ENCODE measurements at places on chromosomes 5 and 9.

DNA sequence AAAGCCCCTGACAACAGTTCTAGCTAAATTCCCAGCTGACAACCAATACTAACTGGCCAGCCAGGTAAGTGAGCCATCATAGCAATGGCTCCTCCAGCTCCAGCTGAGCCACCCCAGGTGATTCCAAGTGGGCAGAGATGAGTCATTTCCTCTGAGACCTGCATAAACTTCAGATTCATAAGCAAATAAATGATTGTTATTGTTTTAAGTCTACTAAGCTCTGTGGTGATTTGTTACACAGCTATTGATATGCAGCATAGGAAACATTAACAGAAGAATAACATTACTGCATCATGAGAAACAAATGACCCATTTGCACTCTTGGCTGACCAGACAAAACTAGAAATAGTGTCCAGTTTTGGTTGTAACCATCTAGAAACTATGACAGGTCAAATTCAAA, 60.3 kb downstream of the TTC39B start:
- DNase-seq = no peak

- no peak for DNase-seq
Observed at GRCh38 chr9:94915476-94916450, 189.3 kb downstream of the AOPEP start.

GRCh38 chr9:96215841-96216240, 86.1 kb downstream of the HSD17B3 start:
- no peak for DNase-seq

- no peak for DNase-seq
Observed at GRCh38 chr9:84851935-84852585, 182.5 kb downstream of the NTRK2 start.

- DNase-seq = no peak
Observed at GRCh38 chr9:121679901-121680635, 28.6 kb downstream of the DAB2IP start.

GRCh38 chr9:22244139-22245011, 202.2 kb upstream of the DMRTA1 start:
- no peak for DNase-seq

GRCh38 chr5:78503958-78504653, 143.7 kb downstream of the SCAMP1 start:
- no peak for DNase-seq

DNA sequence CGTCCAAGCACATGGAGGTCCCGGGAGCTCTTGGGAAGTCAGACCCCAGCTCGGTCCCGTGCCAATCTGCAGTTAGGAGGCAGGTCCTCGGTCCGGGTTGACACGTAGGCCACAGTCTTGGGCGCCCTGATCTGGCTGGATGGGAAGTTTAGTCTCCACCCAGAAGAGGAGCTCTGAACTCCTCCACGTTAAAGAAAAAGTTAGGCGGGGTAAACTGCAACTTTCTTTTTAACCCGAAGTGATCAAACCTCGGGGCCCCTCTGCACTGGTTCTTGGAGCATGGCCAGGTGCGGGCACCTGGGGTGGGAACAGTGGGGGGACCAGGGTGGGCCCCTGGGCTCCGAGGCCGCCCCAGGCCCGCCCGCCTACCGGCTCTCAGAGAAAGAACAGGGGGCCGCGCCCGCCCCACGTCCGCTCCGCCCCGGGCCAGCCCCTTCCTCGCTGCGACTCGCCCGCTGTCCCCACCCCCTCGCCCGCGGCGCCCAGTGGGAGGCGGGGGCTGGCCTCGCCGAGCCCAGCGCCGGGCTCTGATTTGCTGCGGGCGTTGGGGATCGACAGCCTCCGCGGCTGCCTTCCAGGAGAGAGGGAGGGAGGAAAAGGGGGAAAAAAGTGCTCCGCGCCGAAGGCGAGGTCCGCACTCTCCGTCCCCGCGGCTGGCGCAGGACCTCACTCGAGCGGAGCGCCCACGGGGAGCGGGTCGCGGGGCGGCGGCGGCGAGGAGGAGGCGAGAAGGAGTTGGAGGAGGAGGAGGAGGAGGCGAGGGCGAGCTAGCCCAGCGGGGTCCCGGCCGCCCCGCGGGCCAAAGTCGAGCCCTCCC, at the start of gene COL5A1:
Gene COL5A1, plus strand, starts transcription at position 631 of the 817 bp plus-strand sequence. CDS start 385 bp downstream, outside the sequence.
- peak; percentile 20 for DNase-seq

GRCh38 chr9:1619915-1620710, 395.0 kb upstream of the SMARCA2 start:
- DNase-seq = no peak

DNA sequence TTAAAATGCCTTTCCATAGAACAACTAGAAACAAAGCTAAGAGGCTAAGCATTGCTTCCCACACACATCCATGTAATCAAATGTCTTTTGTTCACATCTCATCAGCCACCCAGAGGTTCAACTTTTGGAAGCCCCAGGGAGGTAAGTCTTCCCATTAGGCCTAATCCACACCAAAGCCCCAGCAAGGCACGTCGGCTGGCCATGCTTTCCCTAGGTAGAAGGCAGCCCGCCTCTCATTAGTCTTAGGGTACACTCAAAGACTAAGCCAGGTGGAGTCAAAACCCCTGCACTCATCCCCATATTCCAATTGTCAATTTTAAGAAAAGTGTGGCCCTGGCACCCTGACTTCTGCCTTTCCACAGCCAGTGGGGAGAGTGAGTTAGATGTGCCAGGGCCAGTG, 87.9 kb downstream of the ATPSCKMT start:
- no peak for DNase-seq

- DNase-seq = no peak
Observed at GRCh38 chr5:14452685-14453454, 128.7 kb upstream of the OTULINL start.

GRCh38 chr9:120876842-120877240, at the start of gene PHF19:
PHF19 (minus strand) TSS chr9:120877188; CDS start chr9:120874741, 2,447 bp downstream.
- DNase-seq = no peak

- no peak for DNase-seq
Observed at GRCh38 chr5:75048457-75048953, 3.9 kb downstream of the GCNT4 start.

GRCh38 chr9:83312537-83312936, 225.7 kb downstream of the FRMD3 start:
- no peak for DNase-seq

- DNase-seq = no peak
Observed at GRCh38 chr5:94778732-94779131, 160.3 kb downstream of the SLF1 start.

DNA sequence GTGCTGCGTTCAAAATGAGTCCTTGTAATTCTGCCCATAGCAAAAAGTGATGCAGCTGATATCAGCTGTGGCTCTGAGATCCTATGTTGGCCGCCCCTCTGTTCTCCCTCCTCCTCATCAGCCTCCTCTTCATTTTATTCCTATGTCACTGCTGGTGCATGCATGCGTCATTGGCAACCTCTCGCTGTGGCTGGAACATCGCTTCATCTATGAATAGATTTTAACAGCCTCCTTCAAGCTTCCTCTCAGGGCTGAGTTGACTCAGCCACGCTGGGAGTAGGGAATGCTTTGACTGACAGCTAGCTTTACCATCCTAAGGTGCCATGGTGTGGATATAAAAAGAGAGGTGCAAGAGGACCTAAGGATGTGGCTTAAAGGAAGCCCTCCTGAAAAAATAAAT, 303.5 kb downstream of the PLK2 start:
- DNase-seq = no peak

GRCh38 chr9:107779731-107780130, 290.2 kb upstream of the KLF4 start:
- no peak for DNase-seq

DNA sequence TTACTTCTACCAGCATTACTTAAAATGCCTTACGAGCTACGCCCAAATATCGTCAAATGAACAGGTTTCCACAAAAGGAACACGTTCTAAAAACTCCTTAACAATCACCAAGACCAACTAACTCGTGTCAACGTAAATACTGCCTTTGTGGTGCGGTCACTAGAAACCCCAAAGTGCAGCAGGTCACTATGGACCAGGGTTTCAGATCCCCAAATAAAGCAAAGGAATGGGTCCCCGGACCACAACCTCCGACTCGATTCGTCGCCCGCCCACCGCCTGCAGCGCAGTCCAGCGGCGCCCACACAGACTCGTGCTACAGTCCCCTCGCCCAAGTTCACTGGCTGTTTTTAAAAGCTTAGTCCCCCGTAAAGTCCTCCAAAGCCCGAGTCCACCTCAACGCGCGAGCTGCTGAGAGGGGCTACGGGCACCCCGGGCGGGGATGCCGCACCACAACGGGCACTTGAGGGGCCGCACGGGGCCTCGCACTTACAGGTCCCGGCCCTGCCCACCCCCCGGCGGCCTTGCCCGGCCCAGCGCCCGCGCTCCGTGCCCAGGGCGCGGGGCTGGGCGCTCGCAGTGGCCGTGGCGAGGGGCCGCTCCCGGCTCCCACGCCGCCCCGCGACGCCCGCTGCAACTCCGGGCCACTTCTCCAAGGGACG, 1.1 kb downstream of the NFIB start:
- DNase-seq = no peak

DNA sequence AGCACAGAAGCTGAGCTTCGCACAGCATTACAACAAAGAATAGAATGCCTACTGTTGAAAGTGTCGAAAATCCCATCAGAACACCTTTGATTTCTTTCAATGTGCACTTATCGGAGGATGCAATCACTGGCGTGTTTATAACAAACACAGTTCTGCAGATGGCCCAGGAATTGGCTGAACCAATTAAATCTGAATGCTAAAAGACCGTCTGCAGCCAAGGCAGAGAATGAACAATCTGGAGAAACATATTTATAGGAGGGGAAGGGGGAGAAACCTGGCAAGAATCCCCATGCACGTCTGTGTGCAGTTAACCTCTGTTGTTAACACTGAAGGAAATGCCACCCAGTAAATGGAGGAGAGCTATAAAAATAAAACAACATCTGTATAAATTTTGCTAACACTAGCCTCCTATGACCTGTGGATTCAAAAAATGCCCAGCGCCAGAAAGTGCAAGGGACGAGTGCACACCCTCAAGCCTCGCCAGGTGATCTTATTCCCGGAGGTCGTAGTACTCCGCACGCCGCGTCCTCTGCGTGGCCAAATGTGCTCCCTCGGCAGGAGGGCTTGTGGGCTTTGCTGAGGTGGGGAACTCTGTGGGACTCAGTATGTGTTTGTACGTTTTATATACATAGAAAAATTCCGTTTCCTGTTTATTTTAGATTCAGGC, 56.8 kb downstream of the PTCH1 start:
- DNase-seq = no peak

GRCh38 chr5:128427921-128428320, 110.1 kb downstream of the FBN2 start:
- DNase-seq = no peak

DNA sequence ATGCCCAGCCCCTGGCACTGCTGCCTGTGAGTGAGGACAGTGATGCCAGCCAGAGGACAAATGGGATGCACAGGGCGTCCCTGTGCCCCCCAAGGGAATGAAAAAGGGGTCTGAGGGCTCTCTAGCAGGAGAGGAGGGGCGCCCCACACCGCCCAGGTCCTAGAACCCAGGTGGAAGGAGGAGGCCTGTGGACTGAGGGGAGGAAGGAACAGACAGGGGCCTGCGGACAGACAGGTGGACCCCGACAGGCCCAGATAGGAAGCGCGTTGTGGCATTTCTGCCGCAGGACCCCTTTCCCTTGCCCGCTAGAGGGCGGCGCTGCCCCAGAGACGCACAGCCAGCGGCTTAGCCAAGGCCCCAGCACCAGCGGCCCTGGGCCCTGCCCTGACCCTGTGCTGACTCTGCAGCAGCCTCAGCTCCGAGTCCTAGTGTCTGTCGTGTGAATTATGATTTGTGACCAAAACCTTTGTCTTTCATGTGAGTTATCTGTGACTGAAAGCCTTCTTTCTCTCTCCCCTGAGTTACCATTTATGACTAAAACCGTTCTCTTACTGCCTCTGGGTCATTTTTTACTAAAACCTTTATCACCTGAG, 30.7 kb downstream of the TRIP13 start:
- DNase-seq = peak; percentile 38

GRCh38 chr5:75588666-75589065, 22.6 kb upstream of the ANKDD1B start:
- no peak for DNase-seq

DNA sequence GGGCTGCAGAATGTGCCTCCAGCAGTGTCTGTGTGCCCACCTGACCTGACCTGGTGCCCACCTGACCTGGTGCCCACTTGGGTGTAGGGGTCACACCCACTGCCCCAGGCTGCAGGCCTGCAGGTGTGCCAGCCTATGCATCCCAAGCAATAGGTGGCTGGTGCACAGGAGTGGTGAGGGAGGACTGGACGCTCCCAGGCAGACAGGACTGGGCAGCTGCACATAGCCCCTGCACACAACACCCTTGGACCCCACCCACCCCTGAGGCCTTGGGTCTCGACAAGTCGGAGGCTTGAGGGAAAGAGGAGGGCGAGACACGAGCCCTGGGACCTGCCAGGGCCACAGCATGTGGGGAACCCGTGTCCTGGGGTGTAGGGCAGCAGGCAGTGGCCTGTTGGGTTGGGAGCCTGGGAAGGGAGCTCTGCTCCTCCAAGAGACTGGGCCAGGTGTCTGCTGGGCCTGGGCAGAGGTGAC, 10.8 kb upstream of the NRARP start:
- no peak for DNase-seq

DNA sequence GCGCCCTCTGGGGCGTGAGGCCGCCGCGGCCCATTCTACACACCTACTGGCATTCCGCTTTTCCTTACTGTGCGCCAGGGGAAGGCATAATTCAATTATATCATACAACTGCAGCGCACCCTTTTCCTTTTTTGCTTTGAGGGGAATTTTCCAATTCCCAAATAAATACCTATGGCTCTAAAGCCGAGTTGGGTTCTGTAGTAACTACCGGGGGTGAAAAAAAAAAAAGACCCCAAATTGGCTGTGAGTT, 34.1 kb upstream of the NFIB start:
- DNase-seq = no peak

- no peak for DNase-seq
Observed at GRCh38 chr5:92309336-92309991, 926.3 kb upstream of the ARRDC3 start.

DNA sequence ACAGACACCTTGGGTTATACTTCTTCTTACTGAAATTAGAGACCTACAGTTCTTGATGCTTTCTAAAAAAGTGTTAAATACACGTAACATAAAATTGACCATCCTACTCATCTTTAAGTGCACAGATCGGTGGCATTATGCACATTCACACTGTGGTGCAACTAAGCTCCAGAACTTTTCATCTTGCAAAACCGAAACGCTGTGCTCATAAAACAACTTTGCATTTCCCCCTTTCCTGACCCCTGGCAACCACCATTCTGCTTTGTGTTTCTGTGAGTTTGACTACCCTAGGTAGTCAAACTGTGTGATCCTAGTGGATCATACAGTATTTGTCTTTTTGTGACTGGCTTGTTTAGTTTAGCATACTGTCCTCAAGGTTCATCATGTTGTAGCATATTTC, 3.9 kb downstream of the MVB12B start:
- no peak for DNase-seq

GRCh38 chr5:93054424-93055163, 526.4 kb downstream of the NR2F1-AS1 start:
- no peak for DNase-seq

GRCh38 chr9:27638716-27639115, 65.4 kb upstream of the C9orf72 start:
- DNase-seq = no peak

- DNase-seq = no peak
Observed at GRCh38 chr5:43432486-43433375, 20.5 kb upstream of the CCL28 start.

Data from stimulated activated CD4-positive, alpha-beta T cell treated with anti-CD3 and anti-CD28 coated beads, TNF-alpha, amount 100 ng/mL, for 24 hours (primary cell).